ENCODE measurements at places on chromosomes 3 and 15. TPM values are rescaled to one million over a fixed set of nuclear protein-coding genes. Genes with fewer than 3 reads are reported as not detected.

CASR gene
- total RNA-seq = not detected

GOLGA8S gene
- not detected for total RNA-seq

KLHL40 gene
- total RNA-seq = not detected

WDR76 gene
- total RNA-seq = 11.1 TPM

GHRL gene
- total RNA-seq = 3.2 TPM

LPCAT4 gene
- total RNA-seq = 13.5 TPM

ALG1L2 gene
- total RNA-seq = not detected

All from gastroesophageal sphincter (tissue), 4 donors.